T-cell (primary cell): ENCODE measurements at places on chromosomes 1 and 21. TPM values are rescaled to one million over a fixed set of nuclear protein-coding genes. Genes with fewer than 3 reads are reported as not detected.

The SNX7 gene
- 0.36 TPM for total RNA-seq

The TIE1 gene
- total RNA-seq: 1.9 TPM

DNA sequence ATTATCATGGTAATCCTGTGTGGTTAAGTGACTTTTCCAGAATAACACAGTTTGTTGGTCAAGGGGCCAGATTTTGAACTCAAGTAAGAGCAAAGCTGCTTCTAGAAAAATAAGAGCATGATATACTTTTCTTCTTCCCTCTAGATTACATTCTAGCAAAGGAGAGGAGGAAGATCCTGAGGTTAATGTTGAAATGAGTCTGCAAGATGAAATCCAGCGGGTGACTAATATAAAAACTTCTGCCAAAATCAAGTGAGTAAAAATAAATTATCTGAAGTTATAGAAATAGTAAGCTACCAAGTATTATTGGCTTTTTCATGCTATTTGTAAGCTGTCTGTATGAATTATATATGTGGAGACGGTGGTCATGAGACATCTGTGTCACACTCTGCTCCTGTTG, 12.8 kb downstream of the WDR3 start:
- DNase-seq: no peak

DNA sequence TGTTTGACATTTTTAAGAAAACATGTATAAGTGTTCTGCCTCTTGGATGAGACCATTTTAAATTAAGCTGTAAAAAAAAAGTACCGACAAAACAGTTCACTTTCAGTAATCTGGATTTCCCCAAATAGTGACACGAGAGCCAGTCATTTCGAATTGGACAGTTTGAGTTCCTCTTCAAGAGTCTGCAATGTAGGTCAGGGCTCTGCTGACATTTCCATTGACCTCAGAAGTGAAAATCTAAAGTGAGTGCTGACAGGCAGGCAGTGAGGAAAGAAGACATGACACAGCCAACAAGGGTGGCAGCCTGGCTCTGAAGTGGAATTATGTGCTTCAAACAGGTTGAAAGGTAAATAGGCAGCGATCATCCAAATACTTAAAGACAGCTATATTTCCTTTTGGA, at the start of gene IL23R:
IL23R (plus strand) TSS at position 259 of the 400 bp plus-strand sequence. CDS start 1,667 bp downstream, outside the sequence.
- DNase-seq: no peak

DNA sequence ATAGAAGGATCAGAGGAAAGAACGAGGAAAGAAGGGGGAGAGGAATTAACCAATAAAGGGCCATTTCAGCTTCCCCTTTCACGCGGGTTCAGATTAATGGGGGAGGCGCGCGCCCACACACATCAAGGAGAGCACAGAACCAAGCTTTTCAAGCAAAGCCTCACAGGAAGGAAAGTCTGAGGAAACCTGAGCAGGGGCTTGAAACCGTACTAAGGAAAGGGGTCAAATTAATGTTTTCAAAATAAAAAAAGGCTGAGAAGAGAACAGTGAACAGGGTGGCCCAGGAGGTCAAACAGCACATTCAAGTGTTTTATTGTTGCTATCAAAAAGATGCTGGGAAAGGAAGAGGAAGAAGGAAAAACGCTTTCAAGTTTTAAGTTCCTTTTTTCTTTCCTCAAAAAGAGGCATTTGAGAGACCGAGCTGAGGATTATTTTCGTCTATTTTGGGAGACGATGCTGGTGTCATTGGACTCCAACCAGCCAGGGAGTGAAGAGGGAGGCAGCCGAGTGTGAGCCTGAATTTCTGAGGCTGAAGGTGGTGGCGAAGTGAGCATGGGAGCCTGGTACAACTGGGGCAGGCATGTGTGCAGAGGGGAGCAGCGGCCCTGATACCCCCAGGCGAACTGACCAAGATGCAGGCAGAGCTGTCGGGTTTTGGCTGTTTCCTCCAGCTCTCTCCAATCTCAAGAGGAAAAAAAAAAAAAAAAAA, 88.4 kb downstream of the PROX1 start:
- no peak for DNase-seq

GRCh38 chr21:39184050-39184980, 1.1 kb upstream of the PSMG1 start:
- DNase-seq: no peak
